SJCRH30 (cell line): ENCODE measurements at places on chromosomes 1 and 21. TPM values are rescaled to one million over a fixed set of nuclear protein-coding genes. Genes with fewer than 3 reads are reported as not detected.

ARHGEF10L gene
- total RNA-seq, result 9.2 and 10.5 TPM in 2 replicates

C1orf94 gene
- total RNA-seq, result 5.7 and 6.9 TPM in 2 replicates

OR2T12 gene
- total RNA-seq, result 0.02 TPM in 1 of 2 replicates, not detected in the other

CDA gene
- total RNA-seq, result not detected in 2 replicates

DNA sequence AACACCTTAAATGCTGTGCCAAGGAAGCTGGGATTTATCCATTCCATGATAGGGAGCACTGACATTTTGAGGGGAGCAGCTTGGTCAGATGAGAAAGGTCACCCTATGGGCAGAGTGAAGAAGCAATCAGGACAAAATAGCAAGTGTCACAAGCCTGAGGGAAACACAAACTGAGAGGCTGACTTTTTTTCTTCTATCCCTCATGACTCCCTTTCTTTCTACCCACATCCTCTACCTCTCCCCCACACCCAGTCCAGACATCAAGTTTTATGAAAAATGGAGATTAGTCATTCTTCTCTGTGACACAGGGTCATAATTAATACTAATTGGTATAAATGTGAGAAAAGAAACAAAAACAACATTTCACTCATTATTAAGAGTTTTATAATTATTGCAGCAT, 103.1 kb downstream of the SLC25A24 start:
- DNase-seq, result no peak
- no peaks in the 10 kb centered on the region for H3K4me1 ChIP-seq
- H3K36me3 ChIP-seq, result no peaks in the 10 kb centered on the region
- no peaks in the 10 kb centered on the region for H3K27me3 ChIP-seq
- no peak overlapping the region for H3K4me3 ChIP-seq

DNA sequence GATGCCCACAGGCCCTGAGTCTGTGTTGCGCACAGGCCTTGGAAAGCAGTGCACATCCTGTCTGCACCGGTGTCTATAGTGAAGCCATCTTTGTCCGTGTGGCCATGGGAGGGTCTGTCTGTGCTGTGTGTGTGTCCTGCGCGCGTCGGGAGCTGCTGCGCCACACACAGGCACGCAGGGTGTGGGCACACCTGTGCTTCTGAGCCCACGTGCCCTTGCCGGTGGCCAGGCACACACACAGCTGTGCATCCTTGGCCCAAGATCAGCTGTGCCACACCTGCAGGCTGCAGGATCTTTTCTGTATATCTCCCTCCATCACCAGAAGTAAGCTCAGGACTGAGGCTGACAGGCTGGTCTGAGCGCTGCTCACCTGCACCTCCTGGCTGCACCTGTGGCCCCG, 3.2 kb upstream of the SAMD11 start:
- H3K27me3 ChIP-seq, result peaks cover 38% of the 10 kb centered on the region
- H3K36me3 ChIP-seq, result no peaks in the 10 kb centered on the region
- no peak overlapping the region for H3K4me3 ChIP-seq
- H3K4me1 ChIP-seq, result peaks cover 35% of the 10 kb centered on the region
- H3K27ac ChIP-seq, result no peak overlapping the region
- DNase-seq, result no peak
